ENCODE measurements at places on chromosomes 4 and X. TPM values are rescaled to one million over a fixed set of nuclear protein-coding genes. Genes with fewer than 3 reads are reported as not detected.

DNA sequence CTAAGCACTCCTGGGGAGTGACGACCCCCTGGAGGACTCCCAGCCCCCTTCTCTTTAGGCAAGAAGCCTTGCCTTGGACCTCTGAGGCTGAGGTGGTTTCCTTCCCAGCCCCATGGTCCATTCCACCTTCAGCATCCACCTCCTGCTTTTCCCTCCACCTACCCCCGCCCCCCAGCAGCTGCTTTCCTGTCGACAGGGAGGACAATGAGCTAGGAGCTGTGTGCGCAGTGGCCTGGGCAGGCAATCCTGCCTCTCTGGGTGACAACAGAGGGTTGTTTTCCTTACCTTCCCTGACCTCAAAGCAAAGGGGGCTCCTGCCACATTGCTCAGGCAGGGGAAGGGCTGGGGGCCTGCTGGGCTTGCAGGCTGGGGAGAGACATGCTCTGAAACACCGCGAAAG lies 123.5 kb downstream of the BCOR start:
- no peaks in the 10 kb centered on the region for H3K27me3 ChIP-seq
- DNase-seq = no peak

RRH gene
- 0.09 TPM for polyA plus RNA-seq

DNA sequence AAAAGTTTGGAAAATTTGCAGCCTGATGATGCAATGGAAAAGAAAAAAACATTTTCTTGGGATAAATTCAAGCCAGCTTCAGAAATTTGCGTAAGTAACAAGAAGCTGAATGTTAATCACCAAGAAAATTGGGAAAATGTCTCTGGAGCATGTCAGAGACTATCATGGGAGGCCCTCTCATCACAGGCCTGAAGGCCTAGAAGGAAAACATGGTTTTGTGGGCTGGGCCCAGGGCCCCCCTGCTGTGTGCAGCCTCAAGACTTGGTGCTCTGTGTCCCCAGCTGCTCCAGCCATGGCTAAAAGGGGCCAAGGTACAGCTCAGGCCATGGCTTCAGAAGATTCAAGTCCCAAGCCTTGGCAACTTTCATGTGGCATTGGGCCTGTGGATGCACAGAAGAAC lies 1049.8 kb upstream of the GRIA3 start:
- no peaks in the 10 kb centered on the region for H3K36me3 ChIP-seq
- no peak overlapping the region for H3K27ac ChIP-seq
- H3K4me1 ChIP-seq = no peaks in the 10 kb centered on the region
- DNase-seq = no peak
- H3K4me3 ChIP-seq = no peak overlapping the region

BTK gene
- polyA plus RNA-seq = 0.42 TPM

TLR1 gene
- polyA plus RNA-seq = 0.73 TPM

DNA sequence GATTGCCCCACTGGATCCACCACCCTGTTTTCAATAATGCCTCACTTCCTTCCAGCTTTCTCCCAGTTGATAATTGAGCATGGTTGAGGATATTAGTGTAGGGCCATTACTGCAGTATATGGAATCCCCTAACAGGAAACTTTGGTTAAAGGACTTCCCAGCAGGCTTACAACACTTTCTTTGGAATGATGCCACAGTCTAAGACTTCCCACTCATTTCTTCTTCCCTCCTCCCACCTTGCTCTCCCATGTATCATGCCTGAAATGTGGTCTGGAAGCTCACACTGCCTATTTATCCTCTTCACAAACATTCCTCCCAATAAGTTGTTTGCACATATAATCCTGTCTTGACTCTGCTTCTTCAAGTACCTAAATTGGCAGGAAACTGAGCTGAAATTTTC lies 863.3 kb downstream of the CENPC start:
- H3K4me1 ChIP-seq = no peaks in the 10 kb centered on the region
- H3K36me3 ChIP-seq = no peaks in the 10 kb centered on the region
- H3K27ac ChIP-seq = no peak overlapping the region
- DNase-seq = no peak

DNA sequence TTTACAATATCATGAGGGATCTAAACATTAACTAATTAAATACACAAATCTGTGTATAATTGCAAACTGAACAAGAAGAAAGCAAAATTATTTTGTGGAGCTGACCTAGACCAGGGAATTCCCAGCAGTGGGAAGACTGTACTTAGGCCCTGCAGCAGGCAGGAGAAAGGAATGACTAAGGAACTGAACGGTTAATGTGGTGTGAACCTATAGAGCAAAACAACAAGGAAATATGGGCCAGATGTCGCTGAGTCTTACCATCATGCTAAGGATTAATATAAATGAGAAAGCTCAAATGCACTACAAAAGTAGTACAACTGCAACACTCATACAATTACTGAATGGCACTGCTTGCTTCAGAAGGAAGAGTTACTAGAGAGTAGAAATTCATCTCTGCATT lies 120.3 kb upstream of the ATXN3L start:
- no peaks in the 10 kb centered on the region for H3K27me3 ChIP-seq
- H3K4me1 ChIP-seq = peaks cover 6% of the 10 kb centered on the region
- no peak overlapping the region for H3K4me3 ChIP-seq
- no peak overlapping the region for H3K27ac ChIP-seq
- H3K36me3 ChIP-seq = no peaks in the 10 kb centered on the region

DNA sequence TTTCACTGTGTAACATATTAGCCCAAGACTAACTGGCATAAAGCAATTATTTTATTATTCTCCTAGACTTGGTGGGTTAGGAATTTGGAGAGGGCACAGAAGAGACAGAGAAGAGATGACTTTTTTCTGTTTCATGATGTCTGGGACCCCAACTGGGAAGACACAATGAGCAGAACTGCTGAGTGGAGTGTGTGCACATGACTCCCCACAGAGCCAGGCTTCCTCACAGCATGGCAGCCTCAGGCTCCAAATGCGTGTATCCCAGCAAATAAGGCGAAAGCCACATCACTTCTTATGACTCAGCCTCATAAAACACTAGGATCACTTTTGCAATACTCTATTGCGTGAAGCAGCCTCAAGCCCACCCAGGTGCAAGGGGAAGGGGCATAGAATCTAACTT lies 68.4 kb downstream of the MFAP3L start:
- no peak for DNase-seq
- no peak overlapping the region for H3K4me3 ChIP-seq
- no peaks in the 10 kb centered on the region for H3K4me1 ChIP-seq
- no peaks in the 10 kb centered on the region for H3K27me3 ChIP-seq
- no peaks in the 10 kb centered on the region for H3K36me3 ChIP-seq

GRCh38 chr4:181176306-181176705 lies 1066.9 kb upstream of the TENM3 start:
- no peak for DNase-seq
- H3K27me3 ChIP-seq = no peaks in the 10 kb centered on the region
- H3K4me3 ChIP-seq = no peak overlapping the region
- no peaks in the 10 kb centered on the region for H3K4me1 ChIP-seq
- no peaks in the 10 kb centered on the region for H3K36me3 ChIP-seq

- peak overlapping the region; percentile 77 for H3K4me3 ChIP-seq
- peak overlapping the region; percentile 59 for H3K27ac ChIP-seq
- peaks cover 2% of the 10 kb centered on the region for H3K36me3 ChIP-seq
- DNase-seq = no peak
These were observed 965 bp downstream of the TCEAL4 start for GRCh38 chrX:103586314-103586646.

RAB33B gene
- 3.2 TPM for polyA plus RNA-seq

DNA sequence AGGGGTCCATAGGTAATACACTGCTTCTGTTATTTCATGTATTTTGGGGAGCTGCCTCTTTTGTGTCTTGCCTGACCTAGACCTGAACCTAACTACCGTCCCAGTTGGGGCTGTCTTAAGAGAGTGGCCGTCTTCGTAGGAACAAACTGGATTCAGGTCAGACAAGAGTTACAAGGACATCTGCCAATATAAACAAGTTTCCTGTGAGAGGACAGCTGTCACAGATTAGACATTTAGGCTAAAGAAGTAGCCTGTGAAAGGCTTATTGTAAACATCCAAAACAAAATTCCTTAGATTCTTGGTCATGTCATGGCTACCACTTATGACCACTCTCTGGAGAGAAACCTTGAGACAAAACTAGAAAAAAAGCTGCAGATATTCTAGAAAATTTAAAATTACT lies 797.6 kb upstream of the AADAT start:
- no peak overlapping the region for H3K4me3 ChIP-seq

MAGEA6 gene
- polyA plus RNA-seq = not detected

- no peak overlapping the region for H3K27ac ChIP-seq
- DNase-seq = no peak
- no peaks in the 10 kb centered on the region for H3K36me3 ChIP-seq
- no peaks in the 10 kb centered on the region for H3K27me3 ChIP-seq
- H3K4me3 ChIP-seq = no peak overlapping the region
- H3K4me1 ChIP-seq = no peaks in the 10 kb centered on the region
These were observed 294.2 kb upstream of the FTHL17 start for GRCh38 chrX:31366041-31366440.

DNA sequence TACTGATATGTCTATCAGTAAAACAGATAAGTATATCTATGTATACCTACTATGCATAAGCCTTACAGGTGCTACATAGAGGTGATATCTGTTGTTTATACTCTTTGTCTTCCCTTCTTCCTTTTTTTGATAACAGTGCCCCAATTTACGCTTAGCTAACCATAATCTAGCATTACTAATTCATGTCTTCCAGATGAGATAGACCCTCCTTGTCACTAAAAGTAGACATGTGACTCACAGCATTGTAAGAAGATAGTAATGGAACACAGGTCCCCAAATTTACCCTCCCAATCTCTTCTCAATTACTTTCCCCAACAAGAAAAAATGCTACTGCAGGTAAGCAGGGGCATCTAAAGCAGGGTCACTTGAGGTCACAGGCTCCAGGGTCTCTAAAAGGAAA lies 7.9 kb upstream of the NFKB1 start:
- H3K27ac ChIP-seq = no peak overlapping the region
- DNase-seq = no peak
- no peak overlapping the region for H3K4me3 ChIP-seq
- no peaks in the 10 kb centered on the region for H3K27me3 ChIP-seq
- H3K36me3 ChIP-seq = no peaks in the 10 kb centered on the region

SPANXN3 gene
- polyA plus RNA-seq = not detected

- no peaks in the 10 kb centered on the region for H3K36me3 ChIP-seq
- H3K4me3 ChIP-seq = no peak overlapping the region
- DNase-seq = no peak
- no peaks in the 10 kb centered on the region for H3K27me3 ChIP-seq
These were observed 16.3 kb downstream of the SLC6A8 start for GRCh38 chrX:153704021-153704526.

UBA1 gene
- 309 TPM for polyA plus RNA-seq

CXCL9 gene
- 0.04 TPM for polyA plus RNA-seq

ADGRG4 gene
- not detected for polyA plus RNA-seq

DNA sequence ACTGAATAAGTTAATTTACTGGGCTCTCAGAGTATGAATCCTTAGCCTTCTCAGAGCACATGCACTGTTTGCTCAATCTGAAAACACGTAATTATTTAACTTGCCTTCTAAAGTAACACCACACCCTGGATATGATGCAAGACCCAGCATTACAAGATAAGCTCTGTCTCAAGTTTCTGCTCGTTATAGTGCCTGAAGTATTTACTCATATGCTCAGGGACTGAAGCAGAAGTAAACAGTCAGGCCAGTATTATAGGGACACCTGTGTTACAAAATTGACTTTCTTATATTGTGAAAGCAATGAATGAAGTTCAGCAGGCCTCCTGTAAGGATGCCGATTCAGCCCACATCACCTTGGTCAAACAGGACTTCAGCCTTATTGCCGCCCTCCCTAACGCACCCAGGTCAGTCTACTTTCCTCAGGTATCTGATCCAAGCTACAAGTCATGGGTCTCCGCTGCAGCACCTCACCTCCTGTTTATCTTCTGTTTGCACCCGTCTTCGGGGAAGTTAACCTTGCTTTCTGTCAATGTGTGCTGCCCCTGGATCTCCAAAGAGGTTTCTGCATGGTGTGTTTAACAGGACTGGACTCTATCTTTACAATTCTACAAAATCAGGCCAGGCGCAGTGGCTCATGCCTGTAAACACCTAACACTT lies 42.8 kb upstream of the KLF3 start:
- peaks cover 18% of the 10 kb centered on the region for H3K4me1 ChIP-seq
- peak overlapping the region; percentile 59 for H3K4me3 ChIP-seq
- H3K36me3 ChIP-seq = no peaks in the 10 kb centered on the region
- no peaks in the 10 kb centered on the region for H3K27me3 ChIP-seq
- peak; percentile 36 for DNase-seq
- H3K27ac ChIP-seq = peak overlapping the region; percentile 87

GRCh38 chrX:23398570-23398969 lies 63.9 kb downstream of the PTCHD1 start:
- no peak overlapping the region for H3K27ac ChIP-seq
- no peaks in the 10 kb centered on the region for H3K36me3 ChIP-seq
- DNase-seq = no peak
- H3K4me1 ChIP-seq = no peaks in the 10 kb centered on the region
- no peak overlapping the region for H3K4me3 ChIP-seq

CLDN2 gene
- polyA plus RNA-seq = not detected

GRCh38 chr4:1833307-1834046 lies 22.5 kb downstream of the LETM1 start:
- H3K36me3 ChIP-seq = peaks cover 45% of the 10 kb centered on the region
- H3K27me3 ChIP-seq = no peaks in the 10 kb centered on the region
- H3K27ac ChIP-seq = no peak overlapping the region
- DNase-seq = no peak
- no peak overlapping the region for H3K4me3 ChIP-seq
- H3K4me1 ChIP-seq = no peaks in the 10 kb centered on the region

DNA sequence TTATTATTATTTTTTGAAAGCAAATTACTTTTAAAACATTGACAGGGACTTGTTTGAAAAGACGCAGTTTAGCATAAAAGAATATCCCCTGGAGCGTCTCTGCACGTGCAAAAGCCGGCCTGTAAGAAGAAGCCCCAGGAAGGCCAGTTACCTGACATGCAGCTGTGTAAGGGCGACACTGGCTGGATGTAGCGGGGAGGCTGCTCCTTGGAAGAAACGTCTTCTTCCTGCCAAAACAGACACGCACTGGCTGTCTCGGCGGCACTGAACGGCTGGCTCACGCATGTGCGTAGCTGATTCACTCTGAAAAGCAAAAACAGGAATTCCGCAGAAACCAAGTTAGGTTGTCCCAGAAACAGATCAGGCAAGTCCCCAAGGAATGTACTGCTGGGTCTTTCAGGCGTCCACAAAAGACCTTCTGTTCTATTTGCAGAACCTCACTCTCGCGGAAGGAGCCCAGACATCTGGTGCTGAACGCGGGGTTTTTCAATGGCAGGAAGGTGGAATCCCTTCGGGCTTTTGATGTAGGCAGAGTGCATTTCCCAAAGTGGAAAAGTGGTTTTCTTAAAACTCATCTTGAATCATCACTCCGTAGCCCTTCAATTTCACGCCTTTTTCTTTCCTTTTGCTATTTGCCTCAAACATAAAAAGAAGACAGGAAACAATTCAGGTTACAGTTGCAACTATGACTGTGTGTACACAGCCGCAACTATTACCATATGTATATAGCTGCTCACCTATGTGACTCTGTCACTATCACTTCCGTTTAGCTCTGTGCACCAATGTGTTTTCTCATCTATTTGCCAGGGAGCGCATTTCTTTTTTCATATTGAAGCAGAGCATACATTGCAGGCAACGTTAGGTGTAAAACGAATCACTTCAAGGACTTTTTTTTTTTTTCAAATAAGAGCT lies 38.1 kb upstream of the ARSH start:
- H3K4me3 ChIP-seq = no peak overlapping the region
- peak; percentile 0 for DNase-seq
- H3K27ac ChIP-seq = no peak overlapping the region
- H3K36me3 ChIP-seq = no peaks in the 10 kb centered on the region
- H3K4me1 ChIP-seq = no peaks in the 10 kb centered on the region
- no peaks in the 10 kb centered on the region for H3K27me3 ChIP-seq
